CD4-positive, alpha-beta T cell treated with Interleukin-15 for 4 hours (primary cell): ENCODE measurements at places on chromosomes 2 and 18.
A peak's percentile ranks its signal among the peaks of the same experiment; 100 is the strongest.

DNA sequence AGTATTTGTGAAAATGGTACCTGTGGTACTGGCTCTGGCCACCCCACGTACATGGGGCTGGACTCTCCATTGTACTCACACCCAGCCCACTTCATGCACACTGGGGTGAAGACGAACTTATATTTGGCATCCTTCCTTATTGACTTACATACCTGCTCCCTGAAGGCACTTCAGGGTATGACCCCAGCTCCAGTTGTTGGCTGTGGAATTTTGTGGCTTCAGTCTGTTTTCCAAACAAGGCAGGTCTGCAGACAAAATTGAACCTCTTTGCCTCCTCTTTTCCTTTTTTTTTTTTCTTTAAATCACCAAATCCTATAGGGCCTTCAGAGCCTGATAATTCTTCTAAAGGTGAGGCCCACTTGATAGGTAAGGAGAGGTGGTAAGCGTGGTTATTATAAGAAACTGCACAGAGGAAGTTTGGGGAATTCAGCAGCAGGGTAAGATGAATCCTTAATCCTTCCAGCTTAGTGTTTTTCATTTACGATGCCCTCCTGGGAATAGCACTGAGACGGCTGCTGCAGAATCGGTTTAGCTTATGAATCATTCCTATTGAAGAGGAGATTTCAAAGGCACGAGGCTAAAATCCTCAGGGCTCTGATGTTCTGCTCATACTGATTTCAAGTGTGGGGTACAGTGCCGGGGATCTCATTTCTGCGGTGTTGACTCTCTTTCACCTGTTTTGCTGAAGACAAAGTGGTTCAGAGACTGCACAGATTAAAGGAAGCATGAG lies 55.2 kb downstream of the KIF5C start:
- DNase-seq: no peak

DNA sequence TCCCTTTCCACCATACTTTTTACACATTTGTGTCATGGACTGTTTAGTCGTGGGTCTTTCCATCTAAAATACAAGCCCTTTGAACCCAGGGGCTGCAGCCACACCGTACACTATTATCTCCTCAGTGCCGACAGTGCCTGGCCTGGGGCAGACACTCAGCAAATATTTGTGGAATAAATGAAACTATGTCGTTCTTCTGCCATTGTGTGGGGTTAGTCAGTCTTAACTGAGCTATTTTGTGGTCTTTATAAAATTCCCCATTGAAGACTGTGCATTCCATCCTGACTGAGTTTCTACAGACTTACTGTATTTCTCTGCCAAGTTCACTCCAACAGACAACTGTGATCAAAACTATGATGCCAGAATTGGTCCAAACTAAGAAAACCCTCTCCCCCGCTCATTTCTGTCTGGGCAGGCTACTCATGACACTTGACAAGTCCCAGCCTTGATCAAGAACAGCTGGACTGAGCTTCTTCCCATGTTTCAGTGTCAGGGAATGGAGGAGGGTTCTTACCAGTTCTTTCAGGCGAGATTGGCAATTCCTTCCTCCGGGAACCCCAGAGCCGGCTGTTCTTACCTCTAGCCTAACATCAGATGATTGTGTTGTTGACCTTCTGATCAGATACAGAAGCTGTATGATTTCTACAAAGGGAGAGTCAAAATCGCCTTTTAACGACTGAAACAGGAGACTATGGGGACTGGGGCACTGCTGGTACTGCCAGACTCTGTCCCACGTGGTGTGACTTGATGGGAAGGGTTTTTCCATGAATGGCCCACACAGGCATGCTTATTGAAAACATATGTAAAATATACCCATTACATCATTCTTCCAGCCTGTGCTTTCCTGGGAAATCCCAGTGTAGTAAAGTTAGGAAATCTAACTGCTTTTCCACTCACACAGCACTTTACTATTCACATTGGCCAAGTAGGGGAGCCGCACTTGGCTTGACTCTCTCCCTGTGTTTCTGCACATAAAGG lies 77.4 kb upstream of the NPAS2 start:
- no peak for DNase-seq

- DNase-seq: no peak
These were observed 261.6 kb upstream of the ZNF804A start for GRCh38 chr2:184336688-184337087.

GRCh38 chr2:112841295-112842044 lies 4.9 kb upstream of the IL1B start:
- no peak for DNase-seq

- DNase-seq: no peak
These were observed 14.2 kb downstream of the PIKFYVE start for GRCh38 chr2:208280234-208280633.

DNA sequence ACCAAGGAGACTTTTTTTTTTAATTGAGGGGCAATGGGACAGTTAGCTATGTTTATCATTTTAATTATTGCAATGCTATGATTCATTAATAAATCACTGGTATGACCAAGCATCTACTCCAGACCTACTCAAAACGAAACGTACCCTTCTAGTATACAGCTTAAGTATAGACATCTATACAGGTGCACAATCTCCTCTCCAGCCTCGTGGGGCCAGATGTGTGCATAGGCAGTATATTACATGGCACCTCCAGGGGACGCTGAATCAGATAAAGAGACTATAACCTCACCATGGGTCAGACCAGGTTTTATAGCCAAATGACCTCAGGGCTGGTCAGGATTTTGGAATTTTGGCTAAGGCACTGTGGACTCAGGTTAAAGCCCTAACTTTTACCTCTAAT lies 86.6 kb downstream of the SS18 start:
- no peak for DNase-seq

- no peak for DNase-seq
These were observed 124.2 kb upstream of the ZNF516 start for GRCh38 chr18:76619261-76619620.

- DNase-seq: no peak
These were observed 115.2 kb downstream of the ZNF236 start for GRCh38 chr18:76937597-76937996.

- no peak for DNase-seq
These were observed 135.3 kb downstream of the PTGR3 start for GRCh38 chr18:75073654-75074053.

DNA sequence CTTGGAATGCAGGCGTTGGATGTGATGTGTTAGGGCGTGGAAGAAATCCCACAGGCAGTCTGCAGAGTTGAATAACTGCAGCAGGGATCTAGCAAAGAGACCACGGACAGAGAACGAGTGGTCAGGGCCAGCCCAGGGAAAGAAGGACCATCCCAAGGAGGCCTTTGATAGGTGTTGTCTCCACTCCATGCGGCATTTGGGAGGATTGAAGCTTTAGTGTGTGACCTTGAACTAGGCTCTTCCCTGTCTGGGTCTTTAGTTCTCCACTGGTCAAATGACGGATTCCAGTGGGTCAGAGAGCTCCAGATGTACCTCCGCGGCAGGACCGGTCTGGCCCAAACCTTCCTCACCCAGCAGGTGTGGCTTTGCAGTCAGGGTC lies 18.4 kb downstream of the GREB1 start:
- DNase-seq: no peak

DNA sequence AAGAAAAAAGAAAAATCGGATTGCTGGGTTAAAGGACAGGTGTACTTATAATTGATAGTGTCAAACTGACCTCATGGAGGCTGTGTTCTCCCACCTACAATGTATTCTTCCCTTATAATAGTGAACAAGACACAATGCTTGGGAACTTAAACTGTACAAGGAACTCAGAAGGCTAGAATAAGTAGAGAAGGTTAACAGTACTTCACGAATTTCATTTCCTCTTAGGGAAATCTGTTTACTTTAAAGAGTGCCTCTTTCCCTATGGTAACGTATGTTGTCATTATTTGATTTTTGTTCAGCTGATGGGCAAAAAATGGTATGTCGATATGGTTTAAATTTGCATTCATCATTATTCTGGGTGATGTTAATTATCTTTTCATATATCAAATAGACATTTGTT lies 9.2 kb upstream of the HK2 start:
- DNase-seq: no peak

- no peak for DNase-seq
These were observed 684.6 kb upstream of the ID2 start for GRCh38 chr2:7997279-7997678.

DNA sequence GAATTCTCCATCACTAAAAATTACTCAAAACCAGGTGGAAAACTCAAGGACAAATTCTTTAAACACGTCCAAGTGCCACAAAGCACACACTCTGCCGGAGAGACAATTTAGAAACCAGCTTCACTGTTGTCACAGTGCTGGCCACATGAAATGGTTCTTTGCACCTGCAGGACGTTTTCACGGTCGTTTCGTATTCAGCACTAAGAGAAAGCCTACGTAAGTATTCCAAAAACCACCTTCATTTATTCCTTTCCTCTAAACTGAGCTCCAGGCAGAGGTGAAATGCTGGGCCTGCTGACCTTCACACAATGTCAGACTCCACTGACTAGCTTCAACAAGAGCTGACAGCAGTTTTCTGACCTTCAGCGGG lies 680 bp downstream of the ATP5F1A start:
- no peak for DNase-seq

- DNase-seq: no peak
These were observed 115.2 kb downstream of the LIPG start for GRCh38 chr18:49677081-49677480.

DNA sequence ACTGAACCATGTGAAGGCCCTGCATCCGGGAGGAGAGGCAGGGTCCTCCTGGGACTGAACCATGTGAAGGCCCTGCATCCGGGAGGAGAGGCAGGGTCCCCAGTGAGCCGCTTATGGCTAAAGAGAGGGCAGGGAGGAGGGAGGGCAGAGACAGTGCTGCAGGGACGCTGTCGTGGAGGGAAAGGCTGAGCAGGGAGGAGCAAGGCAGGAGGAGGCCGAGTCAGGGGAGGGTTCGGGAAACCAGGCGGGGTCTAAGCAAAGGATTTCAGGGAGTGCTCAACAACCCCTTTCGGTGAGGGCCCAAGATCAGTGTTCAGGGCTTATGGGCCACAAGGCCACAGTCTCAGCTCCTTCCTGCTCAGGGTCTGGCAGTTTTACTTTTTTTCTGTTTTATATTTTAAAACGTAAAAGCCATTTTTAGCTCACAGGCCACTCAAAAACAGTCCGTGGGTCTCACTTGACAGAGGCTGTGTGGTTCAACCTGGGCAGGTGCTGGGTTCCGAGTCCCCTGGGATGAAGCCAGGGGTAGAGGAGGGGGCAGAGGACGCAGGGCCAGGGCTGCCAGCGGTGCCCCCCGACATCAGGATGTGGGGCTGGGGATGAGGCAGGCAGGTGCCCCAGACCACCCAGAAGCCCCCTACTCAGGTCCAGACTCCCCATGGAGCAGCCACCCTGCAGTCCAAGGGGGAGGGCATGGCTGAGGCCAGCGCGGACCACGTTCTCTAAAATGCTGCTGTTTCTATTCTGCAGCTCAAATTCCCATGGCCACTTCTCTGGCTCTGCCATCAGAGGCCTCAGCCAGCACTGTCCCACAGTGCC lies 5.2 kb downstream of the TMEM18 start:
- DNase-seq: no peak

GRCh38 chr18:58505181-58505580 lies 123.7 kb downstream of the ALPK2 start:
- peak; percentile 24 for DNase-seq

GRCh38 chr2:170715062-170715931 lies at the start of gene SP5:
Gene SP5, plus strand, starts transcription at chr2:170715337. Its CDS starts 176 bp downstream, at chr2:170715513.
- peak; percentile 20 for DNase-seq

DNA sequence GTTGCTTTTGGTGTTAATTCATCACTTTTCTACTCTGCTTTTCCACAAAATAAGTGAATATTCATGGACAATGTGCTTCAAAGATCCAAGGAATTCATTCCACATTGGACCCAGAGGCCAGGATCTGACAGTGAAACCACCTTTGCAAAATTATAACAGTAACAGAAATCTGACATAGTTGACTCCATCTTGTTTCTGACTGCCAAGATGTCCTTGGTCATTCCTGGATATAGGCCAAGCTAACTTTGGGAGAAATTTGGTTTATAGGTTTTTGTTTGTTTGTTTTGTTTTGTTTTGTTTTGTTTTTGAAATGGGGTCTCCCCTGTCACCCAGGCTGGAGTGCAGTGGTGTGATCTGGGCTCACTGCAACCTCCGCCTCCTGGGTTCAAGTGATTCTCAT lies 10.3 kb downstream of the MPPE1 start:
- DNase-seq: no peak

GRCh38 chr2:223075301-223076270 lies 23.6 kb downstream of the KCNE4 start:
- DNase-seq: no peak

- DNase-seq: no peak
These were observed 35.4 kb upstream of the GPR17 start for GRCh38 chr2:127610561-127610960.

- no peak for DNase-seq
These were observed 160.0 kb upstream of the MYO3B start for GRCh38 chr2:170017860-170018532.

- no peak for DNase-seq
These were observed 87.1 kb downstream of the PXDN start for GRCh38 chr2:1656961-1657841.

DNA sequence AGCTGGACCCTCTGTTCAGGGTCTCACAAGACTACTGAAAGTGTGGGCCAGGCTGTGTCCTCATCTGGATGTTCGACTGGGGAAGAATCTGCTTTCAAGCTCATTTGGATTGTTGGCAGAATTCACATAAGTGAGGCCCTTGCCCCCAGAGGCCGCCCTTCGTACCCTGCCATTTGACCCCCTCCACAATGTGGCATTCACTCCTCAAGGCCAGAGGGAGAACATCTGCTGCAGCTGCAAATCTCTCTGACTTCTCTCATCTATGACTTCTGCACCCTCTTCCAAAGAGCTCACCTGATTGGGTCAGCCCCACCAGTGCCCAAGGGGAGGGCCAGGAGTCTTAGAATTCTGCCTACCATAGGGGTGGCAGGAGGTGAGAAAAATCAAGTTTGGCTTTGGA lies 3.9 kb upstream of the CNDP2 start:
- DNase-seq: no peak

GRCh38 chr2:172200495-172201085 lies 97.9 kb upstream of the DLX2 start:
- no peak for DNase-seq

GRCh38 chr2:27121906-27122305 lies 1.7 kb upstream of the ABHD1 start:
- DNase-seq: no peak

GRCh38 chr2:54634564-54635511 lies 88.6 kb upstream of the EML6 start:
- DNase-seq: no peak

DNA sequence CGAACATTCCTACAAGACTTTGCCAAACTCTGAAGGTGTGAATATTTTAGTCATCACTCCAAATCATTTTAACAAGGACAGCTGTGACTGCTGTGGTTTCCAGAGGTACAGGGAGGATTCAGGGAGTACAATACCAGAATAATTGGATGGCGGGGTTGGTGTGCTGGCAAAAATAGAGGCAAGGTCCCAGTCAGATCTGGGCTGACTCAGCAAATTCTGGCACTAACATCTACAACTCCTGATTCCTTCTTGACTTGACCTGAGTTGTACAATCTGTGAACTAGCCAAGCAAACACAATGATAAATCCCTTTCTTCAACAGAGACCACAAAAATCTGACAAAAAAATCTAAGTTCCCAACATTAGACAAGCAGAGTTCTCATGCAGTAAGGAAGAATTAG lies 40.4 kb downstream of the RMP24 start:
- DNase-seq: no peak
